ENCODE measurements at places on chromosomes 16 and 17. TPM values are rescaled to one million over a fixed set of nuclear protein-coding genes. Genes with fewer than 3 reads are reported as not detected.

The ACOX1 gene
- 24.7 TPM for total RNA-seq

The CCL4 gene
- total RNA-seq = not detected

The HELZ gene
- total RNA-seq = 11.4 TPM

The TAT gene
- total RNA-seq = not detected

The CDRT15L2 gene
- total RNA-seq = not detected

The ZG16B gene
- total RNA-seq = 0.45 TPM

The SOCS3 gene
- 87.4 TPM for total RNA-seq

The CCL14 gene
- not detected for total RNA-seq
